ENCODE measurements at places on chromosomes 2 and 18. TPM values are rescaled to one million over a fixed set of nuclear protein-coding genes. Genes with fewer than 3 reads are reported as not detected.

CYP1B1 gene
- 1.2 TPM for total RNA-seq

AAK1 gene
- total RNA-seq, result 4.7 TPM

ASB18 gene
- not detected for total RNA-seq

MRO gene
- not detected for total RNA-seq

LDLRAD4 gene
- 70.1 TPM for total RNA-seq

CXCR4 gene
- total RNA-seq, result 200 TPM

EMILIN2 gene
- total RNA-seq, result 80.9 TPM

GULP1 gene
- not detected for total RNA-seq

GRCh38 chr2:203021991-203022390 lies 7.3 kb downstream of the NBEAL1 start:
- no peak for DNase-seq

DNA sequence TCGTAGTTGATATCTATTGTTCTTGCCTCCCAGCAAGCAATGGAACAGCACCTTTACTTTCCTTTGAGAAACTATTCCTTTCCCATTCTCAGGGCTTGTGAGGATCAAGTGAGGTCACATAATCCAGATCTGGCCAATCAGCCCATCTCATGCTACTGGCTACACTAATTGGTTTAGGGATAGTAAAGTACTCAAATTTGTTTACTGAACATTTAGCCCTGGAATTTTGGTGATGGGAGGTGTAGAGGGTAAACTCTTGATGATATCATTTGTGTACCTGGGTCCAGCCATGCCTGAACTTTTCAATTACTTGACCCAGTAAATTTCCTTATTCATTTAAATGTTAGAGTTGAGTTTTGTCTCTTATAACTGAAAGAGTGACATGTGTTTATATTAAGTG lies 195.8 kb upstream of the TNP1 start:
- no peak for DNase-seq

- no peak for DNase-seq
Observed at GRCh38 chr2:140158259-140158658, 1378.1 kb upstream of the NXPH2 start.

DNA sequence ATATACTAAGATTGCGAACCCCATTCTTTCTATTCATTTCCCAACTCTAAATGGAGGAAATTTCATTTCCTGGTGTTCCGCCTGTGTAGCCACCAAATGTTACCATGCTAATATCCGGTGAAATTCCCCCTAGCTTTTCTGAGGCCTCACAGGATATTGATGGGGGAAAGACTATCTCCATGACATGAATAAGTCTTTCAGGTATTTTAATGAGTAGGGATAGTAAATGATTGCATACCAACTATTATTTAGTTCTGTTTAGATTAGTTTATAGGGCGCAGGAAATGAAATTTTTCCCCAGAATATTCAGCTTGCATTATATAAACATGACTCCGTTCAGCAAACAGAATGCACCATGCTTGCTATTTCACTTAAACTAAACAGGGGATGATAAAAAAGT lies 55.4 kb downstream of the COL5A2 start:
- no peak for DNase-seq

- no peak for DNase-seq
Observed at GRCh38 chr18:46759890-46760289, 3.0 kb upstream of the ST8SIA5 start.

DNA sequence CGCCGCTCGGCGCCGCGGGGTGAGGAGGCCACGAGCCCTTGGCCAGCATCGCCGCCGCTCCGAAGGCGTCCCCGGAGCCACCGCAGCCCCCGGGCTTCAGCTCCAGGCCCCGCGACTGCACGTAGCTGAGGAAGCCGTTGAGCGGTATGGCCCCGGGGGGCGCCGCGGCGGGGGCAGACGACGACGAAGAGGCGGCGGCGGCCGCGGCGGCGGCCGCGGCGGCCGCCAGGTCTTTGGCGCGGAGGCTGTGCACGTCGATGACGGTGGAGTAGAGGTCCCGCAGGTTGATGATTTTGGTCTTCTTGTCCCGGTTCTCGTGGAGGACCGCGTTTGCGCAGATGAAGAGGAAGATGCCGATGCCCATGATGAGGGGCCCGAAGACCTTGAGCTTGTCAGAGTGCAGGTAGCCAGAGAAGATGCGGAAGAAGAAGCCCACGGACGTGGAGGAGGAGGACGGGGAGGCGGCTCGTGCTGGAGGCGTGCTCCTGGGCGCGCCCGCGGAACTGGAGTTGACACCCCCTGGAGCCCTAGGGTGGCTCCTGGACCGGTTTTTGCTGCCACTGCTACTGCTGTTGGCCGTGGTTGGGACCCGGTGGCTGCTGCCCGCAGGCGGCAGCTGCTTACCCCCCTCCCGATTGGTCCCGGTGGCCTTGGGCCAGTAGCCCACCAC lies 4.0 kb downstream of the TMEM200C start:
- DNase-seq, result no peak

DNA sequence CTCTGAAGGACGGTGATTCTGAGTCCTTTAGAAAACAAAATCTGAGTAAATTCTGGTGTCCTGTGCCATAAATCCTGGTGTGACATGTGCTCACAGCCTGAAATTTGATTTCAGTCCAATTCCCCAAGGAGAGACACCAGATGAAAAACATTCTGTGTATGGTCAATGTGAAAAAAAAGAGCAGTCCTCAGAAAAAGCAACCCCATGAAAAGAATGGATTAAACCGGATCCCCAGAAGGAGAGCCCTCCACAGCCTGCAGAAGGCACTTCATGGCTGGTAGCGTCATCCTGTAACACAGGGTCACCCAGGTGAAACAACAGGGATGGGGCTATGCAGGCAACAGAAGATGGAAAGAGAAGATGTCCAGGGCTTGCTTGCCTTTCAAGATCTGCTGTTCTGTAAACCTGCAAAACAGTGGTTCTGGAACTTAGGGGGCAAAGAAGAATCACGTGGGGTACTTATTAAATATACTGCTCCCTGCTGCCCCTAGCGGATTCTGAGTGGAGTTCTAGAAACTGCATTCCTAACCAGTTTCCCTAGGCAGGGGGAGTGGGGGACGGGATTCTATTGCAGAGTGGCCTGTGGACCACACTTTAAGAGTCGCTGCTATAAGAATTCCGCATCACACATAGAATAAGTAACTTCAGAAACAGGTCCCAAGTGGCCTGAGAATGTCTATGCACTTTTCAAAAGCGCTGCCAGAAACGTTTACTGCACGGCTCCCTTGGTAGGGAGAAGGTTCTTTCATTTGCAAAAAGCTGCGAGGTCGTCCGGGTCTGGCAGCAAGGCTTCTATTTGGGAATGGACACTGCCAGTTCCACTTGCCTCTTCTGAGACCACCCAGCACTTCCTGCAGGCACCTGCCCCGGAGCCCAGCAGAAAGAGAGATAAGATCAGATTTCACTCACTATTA lies 118.9 kb upstream of the ARL5A start:
- no peak for DNase-seq

DNA sequence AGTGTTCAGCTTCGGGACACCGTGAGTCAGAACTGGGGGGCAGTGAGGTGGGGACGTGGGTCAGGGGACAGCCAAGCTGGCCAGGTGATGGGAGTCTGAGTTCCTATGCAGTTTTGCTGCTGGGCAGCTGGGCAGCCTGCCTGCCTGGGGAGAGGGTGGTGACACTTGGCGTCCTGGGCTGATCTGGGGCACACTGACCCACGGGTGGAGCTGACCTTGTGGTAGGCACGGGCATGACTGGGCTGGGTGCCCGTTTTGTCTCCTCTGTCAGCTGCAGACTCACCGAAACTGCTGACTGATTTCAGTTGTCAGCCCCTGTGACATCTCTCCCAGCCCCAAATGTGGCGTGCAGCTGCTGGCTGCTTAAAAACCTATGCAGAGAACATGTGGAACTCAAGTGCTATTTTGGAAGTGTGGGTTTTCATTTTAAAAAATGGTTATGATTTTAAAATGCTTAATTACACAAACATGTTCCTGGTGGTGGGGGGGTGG lies 32.6 kb upstream of the E2F6 start:
- no peak for DNase-seq

DNA sequence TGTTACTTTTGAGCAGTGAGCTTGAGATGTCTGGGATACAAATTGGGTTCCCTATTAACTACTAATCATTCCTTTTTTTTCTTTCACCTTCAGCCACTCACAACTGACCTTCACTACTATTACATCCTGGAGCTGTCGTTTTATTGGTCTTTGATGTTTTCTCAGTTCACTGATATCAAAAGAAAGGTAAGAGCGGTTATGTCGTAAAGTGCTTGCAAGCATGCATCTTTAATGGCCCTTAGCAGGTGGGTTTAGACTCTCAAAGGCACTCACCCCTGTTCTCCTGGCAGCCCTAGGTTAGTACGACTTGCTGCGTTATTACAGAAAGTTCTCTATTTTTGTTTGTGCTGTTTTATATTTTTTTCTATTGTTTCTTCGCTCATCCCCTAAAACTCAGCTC lies 107.6 kb upstream of the NOSTRIN start:
- DNase-seq, result no peak

GRCh38 chr2:38556006-38556801 lies 46.5 kb downstream of the HNRNPLL start:
- no peak for DNase-seq

- DNase-seq, result no peak
Observed at GRCh38 chr2:81249152-81249551, 944.6 kb upstream of the LRRTM1 start.

GRCh38 chr2:232750135-232750671 lies 26.2 kb downstream of the KCNJ13 start:
- DNase-seq, result no peak

GRCh38 chr2:238388794-238389193 lies 37.9 kb upstream of the ASB1 start:
- no peak for DNase-seq

DNA sequence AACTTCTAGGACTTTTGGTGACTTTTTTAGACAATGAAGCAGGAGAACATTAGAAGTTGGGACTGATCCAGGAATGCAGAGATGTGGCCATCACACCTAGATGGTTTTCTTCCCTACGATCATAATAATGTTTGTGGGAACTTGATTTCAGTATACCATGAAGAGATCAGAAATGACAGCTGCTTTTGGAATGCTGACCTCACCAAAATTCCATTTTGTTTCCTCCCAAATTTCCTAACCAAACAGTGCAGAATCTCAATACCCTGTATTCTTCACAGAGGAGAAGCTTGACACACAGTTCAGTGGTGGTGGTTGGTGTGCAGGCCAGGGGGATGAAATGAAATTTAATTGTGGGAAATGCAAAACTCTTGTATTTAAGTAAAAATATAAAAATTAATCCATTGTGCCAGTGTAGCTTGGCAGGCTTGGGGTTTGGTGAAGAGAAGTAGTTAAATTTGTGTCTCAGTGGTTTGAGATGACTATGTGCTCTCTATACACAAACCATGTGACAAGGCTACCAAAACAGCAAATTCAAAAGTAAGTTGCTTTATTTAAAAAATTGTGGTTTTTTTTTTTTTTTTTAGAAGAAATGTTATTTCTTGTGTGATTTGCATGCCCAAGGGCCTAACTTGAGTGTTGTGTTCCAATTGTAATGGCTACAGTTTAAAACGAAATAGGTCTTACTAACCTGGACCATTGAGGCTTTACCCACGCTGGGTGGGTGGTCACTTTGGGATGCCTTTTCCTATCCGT lies 252.4 kb downstream of the LPIN1 start:
- no peak for DNase-seq

GRCh38 chr2:70663411-70663810 lies 104.6 kb downstream of the ADD2 start:
- DNase-seq, result no peak

GRCh38 chr2:166074430-166074829 lies 53.4 kb downstream of the SCN1A start:
- DNase-seq, result no peak

- DNase-seq, result no peak
Observed at GRCh38 chr18:28635530-28635929, 458.6 kb upstream of the CDH2 start.

GRCh38 chr18:62357079-62357719 lies 32.1 kb downstream of the TNFRSF11A start:
- DNase-seq, result no peak

GRCh38 chr2:43227830-43228281 lies 1.4 kb upstream of the ZFP36L2 start:
- DNase-seq, result no peak

DNA sequence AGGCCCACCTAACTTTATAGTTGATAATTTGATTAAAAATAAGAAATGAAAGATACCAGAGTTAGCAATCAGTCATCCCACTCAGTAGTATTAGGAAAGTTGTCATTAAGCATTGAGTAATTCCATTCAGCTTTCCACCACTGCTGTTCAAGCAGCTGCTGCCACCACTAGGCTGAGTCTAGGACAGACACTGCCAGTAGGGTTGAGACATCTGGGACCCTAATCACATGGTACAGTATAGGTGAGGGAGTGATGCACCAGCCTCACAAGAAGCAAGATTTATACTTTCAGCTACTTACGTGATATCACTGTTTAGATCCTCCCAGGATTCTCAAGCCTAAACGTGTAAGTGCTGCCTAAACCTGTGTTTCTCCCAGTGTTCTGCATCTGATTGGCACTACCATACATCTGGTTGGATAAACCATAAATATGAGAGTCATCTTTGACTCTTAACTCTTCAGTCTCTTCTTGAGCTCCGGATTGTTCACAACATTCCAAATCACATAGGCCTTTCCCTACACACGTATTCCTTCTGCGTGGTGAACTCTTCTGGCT lies 3.2 kb downstream of the UBXN4 start:
- no peak for DNase-seq

- no peak for DNase-seq
Observed at GRCh38 chr2:65158557-65158956, 28.7 kb upstream of the RAB1A start.

- DNase-seq, result no peak
Observed at GRCh38 chr2:125698280-125698679, 957.7 kb upstream of the GYPC start.
